ENCODE measurements at places on chromosomes 4 and X.
A peak's percentile ranks its signal among the peaks of the same experiment; 100 is the strongest.

DNA sequence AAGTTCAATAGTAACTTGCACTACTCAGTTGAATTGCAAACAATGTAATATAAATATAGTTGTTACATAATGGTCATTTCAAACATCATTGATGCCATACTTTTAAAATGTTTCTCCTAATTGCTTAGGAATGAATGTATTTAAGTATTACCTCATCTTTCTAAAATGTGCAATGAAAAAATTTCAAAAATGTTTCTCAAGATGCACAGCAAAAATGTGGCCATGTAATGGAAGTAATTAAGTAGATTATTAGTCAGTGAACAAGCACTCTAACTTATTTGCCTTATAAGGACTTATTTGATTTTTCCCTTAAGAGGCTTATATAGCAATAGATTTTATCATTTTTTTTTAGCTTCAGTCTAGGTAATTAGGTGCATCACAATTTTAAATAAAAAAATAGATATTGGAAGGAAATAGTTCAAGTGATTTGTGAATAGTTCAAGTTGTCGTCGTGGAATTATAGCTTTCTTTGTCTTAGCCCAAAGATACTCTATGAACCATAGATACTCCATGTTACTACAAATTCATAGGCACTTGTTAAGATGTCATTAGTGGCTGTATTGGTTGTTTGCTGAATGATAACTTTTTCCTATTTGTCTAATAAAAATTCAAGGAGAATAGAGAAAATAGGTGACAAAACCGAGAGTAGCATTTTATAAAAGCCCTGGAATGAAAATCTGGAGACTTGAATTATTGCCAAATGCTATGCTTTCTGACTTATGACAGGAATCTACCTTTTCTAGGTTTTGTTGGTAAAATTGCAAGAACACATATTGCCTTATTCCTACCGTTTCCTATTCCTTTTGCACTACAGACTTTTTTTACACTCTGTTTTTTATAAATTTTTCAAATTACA lies 118.5 kb downstream of the TLL1 start:
- peak; percentile 71 for DNase-seq

- no peak for DNase-seq
Measured at GRCh38 chr4:105272002-105272401, 125.3 kb downstream of the TET2 start.

DNA sequence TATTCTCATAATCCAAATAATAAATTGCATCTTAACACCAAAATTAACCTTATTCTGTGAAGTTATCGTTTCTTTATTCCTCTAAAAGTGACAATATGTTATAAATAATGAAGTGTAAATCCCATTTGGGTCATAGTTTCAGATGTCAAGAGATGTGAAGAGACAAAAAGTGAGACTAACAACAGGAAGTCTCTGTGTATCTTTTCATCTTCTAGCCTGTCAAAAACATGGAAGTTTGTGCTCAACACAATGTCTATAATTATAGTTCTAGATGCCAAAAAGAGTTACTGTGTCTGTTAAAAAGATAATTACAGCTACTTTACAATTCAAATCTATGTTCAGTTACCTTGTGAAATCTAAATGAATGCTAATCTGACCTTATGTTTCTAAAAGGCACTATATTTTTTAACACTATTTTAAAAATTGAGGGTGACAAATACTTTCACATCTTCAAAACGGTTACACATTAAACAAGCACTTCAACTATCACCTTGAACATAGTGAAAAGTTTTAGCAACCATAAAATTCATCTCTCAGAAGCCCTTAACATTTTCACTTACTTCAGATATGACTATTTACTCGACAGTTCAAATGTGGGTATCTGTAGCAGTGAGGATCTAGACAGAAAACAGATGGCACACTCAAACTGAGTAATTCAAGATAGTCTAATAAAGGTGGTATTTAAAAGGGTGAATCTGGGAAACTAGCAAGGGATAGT lies 509.8 kb downstream of the ARAP2 start:
- DNase-seq, result no peak

DNA sequence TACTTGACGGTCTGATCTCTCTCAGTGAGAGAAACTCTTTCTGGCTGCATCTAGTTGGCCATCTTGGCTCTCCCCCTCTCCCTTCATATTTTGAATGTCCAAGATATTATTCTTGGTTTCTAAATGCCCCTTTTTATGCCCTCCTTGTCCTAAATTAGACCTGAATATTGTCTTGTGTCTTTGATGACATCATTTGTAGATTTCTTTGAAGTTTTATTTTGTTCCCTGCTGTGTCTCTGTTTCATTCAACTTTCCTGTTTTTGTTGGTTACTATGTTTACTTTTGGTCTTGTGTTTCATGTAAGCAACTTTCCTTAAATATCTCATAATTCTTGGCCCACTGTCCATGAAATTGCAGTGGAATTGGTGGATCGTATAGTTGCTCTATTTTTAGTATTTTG lies 46.1 kb upstream of the PASD1 start:
- DNase-seq, result no peak

- DNase-seq, result peak; percentile 89
Measured at GRCh38 chr4:119211867-119212233, 663 bp upstream of the USP53 start.

DNA sequence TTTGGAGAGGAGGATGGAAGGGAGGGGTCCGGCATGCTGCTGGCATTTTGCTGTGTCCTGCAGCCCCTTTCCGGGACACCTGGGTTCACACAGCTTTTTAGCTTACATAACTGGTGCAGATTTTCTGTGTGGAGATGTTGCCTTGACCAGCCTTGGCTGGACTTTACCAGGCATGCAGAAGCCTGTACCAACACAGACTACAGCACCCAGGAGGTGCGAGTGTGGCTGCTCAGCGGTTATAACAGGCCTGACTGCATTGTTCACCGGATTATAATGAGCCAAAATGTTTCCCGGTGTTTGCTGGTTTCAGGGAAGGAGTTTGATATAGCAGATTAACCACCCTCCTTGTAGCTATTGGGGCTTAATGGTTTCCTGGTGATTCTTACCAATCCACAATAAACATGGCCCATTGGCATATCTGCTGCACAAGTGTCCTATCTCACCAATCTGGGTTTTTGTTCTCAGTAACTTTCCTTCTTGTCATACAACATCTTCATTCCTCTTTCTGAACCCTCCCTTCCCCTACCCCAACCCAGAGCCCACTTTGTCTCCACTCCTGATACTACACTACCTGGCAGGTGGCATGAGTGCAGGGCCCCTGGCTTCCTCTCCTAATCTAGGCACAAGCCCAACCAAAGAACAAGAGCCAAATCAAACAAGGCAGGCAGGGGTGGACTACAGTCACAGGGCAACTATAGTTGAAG lies 3.9 kb downstream of the RPL10 start:
- DNase-seq, result no peak

GRCh38 chr4:73070074-73070390 lies 516 bp upstream of the COX18 start:
- DNase-seq, result no peak

- no peak for DNase-seq
Measured at GRCh38 chr4:167614866-167615265, 380.6 kb upstream of the SPOCK3 start.

DNA sequence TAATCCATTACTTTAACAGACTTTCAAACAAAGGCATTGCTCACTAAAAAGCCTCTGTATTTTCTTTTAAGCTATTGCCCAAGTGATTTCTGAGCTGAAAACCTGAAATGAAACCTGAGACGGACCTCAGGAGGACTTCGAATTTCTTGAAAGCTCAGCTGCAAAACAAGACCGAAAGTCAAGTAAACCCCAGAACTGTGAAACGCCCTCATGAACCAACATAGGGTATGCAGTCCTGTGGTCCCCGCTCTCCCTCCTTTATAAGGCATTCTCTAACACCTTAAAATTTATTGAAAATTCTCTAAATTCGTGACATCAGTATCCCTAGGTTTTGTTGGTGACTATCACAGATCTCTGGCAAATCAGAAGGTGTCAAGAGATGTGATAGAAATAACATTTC lies 91.8 kb downstream of the SHISA3 start:
- DNase-seq, result no peak

- DNase-seq, result no peak
Measured at GRCh38 chrX:10444204-10444603, 176.2 kb downstream of the MID1 start.

- DNase-seq, result no peak
Measured at GRCh38 chr4:16222957-16223527, 3.2 kb downstream of the TAPT1 start.

- no peak for DNase-seq
Measured at GRCh38 chr4:157558016-157558415, 337.5 kb downstream of the GRIA2 start.

DNA sequence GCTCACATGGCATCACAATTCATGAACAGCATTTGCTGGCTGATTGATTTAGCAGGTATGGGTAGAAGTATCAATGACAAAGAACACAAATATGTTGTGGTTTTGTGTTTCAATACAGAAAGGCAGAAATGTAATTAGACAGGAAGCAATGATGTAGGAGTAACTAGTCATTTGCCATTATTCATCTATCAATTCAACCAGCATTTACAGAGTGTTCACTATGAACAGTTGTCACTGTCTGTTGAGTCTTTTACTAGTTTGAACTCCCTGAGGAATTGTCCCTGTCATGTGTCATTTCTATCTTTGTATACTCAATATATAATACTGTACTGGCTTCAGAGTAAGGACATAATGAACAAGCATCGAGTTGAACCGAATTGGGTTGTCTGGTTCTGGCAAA lies 51.5 kb upstream of the ARHGAP24 start:
- DNase-seq, result peak; percentile 35

- DNase-seq, result no peak
Measured at GRCh38 chr4:126755506-126755905, 877.3 kb upstream of the INTU start.

GRCh38 chr4:149987330-149988086 lies 90.7 kb upstream of the DCLK2 start:
- no peak for DNase-seq

DNA sequence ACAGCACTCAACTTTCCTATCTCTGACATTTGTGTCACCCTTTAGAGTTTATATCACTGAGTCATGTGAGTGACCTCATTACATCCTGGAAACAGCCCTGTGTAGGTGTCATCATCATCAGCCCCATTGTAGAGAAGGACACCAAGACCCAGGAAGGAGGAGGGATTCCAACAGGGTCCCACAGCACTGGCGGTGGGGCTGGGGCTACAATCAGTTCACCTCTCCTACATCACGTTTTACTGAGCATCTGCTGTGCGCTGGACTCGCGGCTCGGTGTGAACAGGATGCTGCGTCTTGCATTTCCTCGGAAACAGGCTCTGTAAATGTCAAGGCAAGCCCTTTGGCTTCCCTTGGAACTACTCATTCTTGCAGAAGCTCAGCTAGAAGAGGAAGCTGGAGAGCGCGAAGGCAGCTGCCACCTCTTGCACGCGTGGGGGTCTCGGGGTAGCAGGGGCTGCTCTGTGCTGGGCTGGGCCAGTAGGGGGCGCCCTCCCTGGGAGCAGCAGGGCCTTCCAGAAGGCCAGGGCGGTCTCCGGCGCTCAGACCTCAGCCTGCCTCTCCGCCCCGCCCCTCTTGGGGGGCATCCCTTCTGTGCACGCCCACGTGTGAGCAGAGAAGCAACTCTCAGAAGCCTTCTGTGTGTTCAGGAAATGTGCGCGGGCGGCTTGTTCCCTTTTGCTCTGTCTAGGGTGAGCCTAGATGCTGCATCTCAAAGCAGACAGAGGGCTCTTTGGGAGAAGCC lies 29.0 kb downstream of the REELD1 start:
- DNase-seq, result no peak

- DNase-seq, result no peak
Measured at GRCh38 chr4:56655209-56655626, 25.9 kb downstream of the HOPX start.

DNA sequence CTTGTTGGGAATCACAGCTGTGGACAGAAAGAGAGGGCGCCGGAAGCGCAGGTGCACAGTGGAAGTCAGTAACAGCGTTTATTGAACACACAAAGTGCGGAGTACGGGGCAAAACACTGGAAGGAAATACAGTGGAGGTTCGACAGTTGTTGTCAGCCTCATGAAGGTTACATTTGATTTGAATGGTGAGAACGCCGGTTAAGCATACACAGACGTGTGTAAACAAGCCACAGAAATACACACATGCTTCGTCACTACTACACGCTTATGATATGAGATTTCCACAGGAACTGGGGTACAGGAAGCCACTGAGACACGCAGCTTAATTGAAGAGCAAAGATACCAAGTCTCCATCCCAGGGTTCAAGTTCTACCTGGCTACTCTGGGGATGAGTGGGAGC lies 12.0 kb downstream of the CCKAR start:
- DNase-seq, result no peak

DNA sequence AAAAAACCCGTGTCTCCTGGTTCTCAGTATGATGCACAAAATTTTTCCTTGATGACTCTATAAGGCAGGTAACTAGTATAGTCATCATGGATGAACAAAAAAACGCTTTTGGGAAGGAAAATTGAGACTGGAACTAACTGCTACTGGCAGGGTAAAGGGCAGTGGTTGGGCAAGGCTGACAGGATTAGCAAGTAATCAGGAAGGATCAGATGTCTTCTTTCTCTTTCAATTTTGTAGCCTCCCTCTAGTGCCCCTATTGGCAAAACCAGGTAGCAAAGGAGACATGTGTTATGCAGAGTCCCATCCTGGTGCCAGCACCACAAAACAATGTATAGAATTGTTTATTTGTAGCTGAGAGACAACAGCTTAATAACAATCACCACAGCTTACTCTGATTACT lies 12.8 kb upstream of the SLITRK4 start:
- DNase-seq, result no peak

GRCh38 chr4:188195389-188195985 lies 56.2 kb downstream of the TRIML1 start:
- DNase-seq, result no peak

GRCh38 chr4:181259081-181259709 lies 984.0 kb upstream of the TENM3 start:
- no peak for DNase-seq

DNA sequence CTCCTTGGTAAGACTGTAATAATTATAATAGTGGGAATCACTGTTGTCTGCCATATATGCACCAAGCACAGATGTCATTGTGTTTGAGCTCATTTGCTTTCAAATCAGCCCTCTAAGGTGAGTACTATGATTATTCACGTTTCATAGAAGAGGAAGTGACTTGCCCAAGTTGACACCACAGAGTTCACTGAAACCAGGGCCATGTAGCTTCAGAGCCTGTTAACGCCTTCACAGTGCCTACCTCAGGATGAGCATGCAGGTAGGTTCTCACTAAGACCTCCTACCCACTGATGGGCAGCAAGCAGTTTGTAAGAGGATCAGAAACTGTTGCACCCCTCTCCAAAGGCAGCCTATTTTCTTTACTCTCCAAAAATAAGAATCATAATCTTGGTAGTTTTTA lies 27.4 kb downstream of the TMPRSS11A start:
- DNase-seq, result no peak

- no peak for DNase-seq
Measured at GRCh38 chr4:77776182-77777134, 42.7 kb downstream of the CNOT6L start.

- DNase-seq, result no peak
Measured at GRCh38 chrX:132071254-132071653, 48.2 kb downstream of the STK26 start.

DNA sequence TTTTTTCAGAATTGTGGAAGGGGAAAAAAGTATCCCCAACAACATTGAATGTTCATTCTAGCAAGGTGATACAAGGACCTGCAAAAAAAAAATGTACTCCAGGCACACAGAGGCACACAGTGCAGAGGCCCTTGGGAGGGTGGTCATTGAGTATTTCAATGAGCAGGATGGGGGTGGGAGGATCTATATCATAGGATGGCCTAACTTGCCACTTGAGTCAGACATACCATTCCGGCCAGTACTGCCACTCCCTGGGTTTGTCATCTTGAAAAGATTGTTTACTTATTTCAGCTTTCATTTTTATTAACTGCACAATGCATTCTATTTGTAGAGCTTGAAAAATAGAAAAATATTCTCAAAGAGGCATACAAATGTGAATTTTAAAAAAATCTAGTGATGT lies 18.7 kb downstream of the ZNF595 start:
- DNase-seq, result no peak

Data from kidney glomerular epithelial cell (primary cell).